ENCODE measurements at places on chromosomes 11 and 22.

DNA sequence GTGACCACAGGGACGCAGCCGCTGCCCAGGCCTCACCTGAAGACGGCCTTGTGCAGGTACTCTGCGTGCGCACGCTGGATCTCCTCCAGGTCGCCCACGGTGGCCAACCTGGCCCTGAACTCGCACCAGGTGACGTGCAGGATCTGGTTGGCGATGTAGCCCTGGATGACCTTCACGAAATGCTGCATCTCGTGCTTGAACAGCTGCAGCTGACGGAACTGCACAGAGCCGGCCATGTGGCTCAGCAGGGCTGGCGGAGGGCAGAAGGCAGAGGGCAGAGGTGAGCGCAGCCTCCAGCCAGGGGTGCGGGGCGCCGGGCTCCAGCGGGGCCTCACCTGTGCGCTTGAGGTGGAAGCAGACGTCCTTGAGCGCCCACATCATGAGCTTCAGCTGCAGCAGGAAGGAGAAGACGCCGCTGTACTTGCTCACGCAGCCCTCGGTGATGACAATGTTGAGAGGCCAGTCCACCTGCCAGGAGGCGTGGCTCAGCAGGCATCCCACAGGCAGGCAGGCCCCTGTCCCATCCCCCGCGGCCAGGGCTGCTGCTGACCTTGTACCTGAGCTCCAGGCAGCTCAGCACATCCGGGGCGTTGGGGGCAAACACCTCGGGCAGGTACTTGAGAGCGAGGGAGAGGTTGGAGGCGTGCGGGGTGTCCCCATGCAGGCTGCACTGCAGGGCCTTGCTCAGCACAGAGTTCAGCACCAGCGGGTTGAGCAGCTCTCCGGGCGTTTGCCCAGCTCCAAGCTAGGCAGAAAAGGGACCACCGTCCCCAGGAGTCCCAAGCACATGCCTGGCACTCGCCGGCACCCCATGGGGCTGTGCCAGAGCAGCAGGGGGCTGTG, 17.6 kb downstream of the SELENOO start:
- DNase-seq: no peak

DNA sequence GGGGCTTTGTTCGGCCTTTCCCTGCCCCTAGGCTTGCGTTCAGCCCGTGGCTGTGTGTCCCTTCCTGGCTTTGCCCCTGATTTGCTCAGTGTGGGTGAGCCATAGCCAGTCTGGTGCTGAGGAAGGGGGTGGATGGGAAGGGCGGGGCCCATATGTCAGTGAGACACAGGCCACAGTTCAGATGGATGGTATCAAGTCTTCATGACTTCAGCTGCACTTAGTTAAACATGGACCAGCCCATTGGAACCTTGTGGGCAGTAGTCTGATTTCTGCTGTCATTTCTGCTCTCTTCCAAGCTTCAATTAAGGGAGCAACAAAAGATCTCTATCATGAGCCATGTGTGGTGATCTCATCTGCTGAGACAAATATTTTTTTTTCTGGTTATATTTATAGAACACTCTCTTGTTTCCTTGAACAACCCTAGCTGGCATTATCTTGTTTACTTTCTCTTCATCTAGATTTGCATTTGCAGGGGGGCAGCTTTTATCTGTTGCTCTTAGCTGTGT, 21.6 kb upstream of the PEX26 start:
- peak; percentile 86 for DNase-seq

- DNase-seq: no peak
Measured at GRCh38 chr22:48096851-48097665, 1334.6 kb downstream of the TBC1D22A start.

DNA sequence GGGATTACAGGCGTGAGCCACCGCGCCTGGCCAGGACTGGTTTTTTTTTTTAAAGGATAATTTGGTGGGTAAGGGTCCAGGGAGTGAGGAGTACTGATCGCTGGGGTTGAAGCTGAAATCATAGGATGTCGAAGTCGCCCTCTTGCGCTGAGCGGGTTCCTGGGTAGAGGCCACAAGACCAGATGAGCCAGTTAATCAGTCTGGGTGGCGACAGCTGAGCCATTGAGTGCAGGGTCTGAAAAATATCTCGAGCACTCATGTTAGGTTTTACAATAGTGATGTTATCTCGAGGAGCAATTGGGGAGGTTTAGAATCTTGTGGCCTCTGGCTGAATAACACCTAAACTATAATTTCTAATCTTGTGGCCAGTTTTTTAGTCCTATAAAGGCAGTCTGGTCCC, 7.8 kb downstream of the APOL5 start:
- DNase-seq: no peak

DNA sequence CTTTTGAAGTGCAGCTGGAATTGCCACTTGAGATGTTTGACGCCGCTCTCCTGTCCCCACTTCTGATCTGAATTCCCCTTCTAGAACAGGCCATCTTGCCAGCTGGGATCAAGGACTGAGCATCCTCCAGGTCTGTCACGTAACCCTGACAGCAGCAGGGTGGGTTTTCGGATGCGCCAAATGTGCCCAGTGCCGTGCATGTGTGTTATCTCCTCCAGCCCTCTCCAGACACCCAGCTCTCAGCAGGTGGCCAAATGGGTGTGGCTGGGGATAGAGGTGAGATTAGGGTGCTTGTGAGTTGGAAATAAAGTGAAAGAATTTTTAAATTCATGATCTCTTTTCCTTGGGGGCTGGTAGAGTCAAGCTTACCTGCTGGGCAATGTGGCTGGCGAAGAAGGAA, 3.3 kb downstream of the OSBP2 start:
- no peak for DNase-seq

GRCh38 chr11:108871152-108871551, 206.3 kb downstream of the DDX10 start:
- peak; percentile 80 for DNase-seq

DNA sequence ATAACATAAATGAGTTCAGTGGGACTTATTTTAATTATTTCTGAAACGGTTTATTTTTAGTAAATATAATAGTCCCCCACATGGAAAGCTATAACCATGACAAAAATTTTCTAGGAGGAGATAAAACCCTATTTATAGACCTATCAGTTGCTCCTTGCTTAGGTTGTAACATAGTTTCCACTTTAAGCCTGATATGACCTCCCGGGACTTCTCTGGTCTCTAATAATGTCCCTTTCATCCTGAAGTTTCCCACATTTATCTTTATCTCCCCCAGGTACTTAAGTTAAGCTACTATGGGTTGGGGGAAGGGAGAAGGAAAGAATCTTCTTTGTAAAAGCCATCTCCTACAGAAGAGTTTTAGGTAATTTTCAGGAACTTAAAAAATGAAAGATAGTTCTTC, 117.7 kb downstream of the RBFOX2 start:
- DNase-seq: no peak
